ENCODE measurements at places on chromosomes 3 and 15.
A peak's percentile ranks its signal among the peaks of the same experiment; 100 is the strongest.

- no peak for DNase-seq
Observed at GRCh38 chr3:2526926-2527325, 428.3 kb downstream of the CNTN4 start.

DNA sequence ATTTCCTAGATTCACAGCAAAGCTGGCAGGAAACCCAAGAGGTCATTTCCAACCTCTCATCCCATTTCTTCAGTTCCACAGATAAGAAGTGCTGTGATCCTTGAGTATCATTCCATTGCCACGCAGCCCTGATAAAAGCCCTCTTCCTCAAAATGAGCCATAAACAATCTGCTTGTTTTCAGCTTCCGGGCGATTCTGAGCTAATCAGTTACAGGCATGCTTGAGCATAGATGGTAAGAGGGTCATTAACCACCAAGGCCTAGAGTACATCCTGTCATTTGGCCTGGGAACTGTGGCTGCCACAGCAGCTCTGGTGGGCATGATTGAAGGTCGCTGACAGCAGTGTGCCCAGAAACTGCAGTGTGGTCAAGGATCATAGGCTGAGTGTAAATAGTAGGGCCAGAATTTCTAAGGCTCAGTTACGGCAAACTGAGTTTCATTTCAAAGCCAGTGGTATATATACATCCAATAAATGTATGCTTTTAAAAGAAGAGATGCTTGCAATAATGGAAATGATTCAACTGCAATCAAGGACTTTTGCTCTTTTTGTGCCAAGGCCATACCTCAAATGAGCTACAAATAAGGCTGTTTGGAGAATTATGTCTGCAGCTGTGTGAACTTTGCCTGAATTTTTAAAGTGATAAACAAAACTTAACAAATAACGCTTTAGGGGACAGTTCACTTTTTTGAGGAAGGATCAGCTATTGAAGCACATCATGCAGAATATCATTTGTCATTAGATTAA lies 47.3 kb downstream of the P3H2 start:
- DNase-seq: no peak

DNA sequence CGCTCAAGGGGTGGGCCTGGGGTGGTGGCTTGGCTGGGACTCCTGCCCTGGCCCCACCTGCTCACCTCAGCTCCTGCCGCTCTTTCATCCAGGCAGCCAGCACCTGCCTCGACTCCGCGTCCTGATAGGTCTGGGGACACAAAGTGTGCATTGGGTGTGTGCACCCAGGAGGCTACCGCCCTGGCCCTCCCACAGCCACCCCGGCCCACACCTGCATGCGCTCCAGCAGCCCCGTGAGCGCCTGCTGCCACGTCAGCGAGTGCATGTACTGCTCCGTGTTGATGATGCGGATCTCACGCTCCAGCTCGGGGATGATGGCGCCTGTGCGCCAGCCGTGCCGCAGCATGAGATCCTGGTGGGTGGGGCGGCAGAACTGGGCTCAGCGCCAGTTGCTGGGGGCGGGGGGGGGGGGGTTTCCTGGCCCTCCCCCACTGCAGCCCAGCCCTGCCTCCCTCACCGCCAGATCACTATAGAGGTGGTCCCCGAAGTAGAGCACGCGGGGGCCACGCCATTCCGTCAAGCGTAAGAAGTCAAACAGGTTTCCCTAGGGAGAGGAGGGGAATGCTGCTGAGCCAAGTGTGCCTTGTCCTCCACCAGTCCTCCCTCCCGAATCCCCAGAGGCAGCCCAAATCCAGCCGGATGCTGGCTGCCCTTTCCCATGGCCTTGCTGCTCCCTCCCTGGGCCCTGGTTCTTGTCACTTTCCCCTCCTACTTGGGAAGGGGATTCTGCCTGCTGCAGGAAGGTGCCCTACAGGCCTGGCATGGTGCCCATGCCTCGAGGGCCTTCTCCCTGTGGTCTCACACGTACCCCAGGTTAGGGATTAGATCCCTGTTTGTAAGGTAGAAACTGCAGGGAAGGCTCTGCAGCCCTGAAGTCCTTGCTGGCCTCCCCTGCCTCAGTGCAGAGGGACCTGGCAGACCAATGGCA lies 8.6 kb downstream of the NT5DC2 start:
- DNase-seq: peak; percentile 26

- no peak for DNase-seq
Observed at GRCh38 chr15:94239474-94239873, 8.1 kb downstream of the MCTP2 start.

DNA sequence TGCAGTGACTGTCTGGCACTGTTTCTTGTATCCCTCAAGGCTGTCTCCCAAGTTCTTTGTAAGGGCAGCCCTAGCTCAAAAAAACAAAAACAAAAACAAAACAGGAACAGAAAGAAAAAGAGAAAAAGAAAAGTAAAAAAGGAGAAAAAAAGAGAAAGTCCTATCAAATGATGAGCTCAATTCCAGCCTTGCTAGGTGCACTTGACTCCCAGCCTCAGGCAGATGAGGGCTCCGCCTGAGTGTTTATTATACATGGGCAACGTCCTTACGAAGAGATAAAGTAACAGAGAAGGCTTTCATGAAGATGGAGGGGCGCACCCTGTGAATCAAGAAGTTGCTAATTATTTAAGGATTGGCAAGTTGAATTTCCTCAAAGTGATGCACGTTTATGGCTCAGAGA lies 175.3 kb downstream of the MEIS2 start:
- DNase-seq: no peak

GRCh38 chr3:133827136-133827535 lies 21.5 kb downstream of the SRPRB start:
- DNase-seq: no peak

- no peak for DNase-seq
Observed at GRCh38 chr3:168077091-168077490, 18.6 kb downstream of the GOLIM4 start.

GRCh38 chr15:75669879-75670212 lies 22.1 kb downstream of the SNX33 start:
- no peak for DNase-seq

DNA sequence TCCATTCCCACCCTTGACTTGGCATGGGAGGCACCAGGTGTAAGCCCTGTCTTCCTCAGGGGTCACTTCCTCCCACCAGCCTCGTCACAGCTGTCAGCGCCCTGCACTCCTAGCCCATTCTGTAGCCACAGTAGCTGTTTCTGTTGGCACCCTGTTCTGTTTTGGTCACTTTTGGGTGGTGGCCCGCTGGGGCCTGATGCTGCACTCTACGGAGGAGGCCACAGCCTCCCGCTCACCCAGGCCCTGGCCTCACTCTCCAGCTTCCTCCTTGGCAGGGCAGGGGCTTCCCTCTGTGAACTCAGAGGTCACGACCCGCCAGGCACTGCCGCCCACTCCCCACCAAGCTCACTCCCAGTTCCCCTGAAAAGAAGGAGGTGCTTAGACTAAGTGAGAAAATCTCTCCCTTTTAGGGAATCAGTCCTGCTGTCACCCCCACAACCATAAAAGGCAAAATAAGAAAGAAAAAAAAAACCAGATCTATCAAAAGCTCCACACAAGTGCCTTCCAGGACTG lies 68.4 kb downstream of the MGLL start:
- no peak for DNase-seq

GRCh38 chr15:68364028-68364659 lies 67.8 kb downstream of the ITGA11 start:
- DNase-seq: no peak

GRCh38 chr3:111521891-111522290 lies 20.1 kb upstream of the CD96 start:
- DNase-seq: no peak

DNA sequence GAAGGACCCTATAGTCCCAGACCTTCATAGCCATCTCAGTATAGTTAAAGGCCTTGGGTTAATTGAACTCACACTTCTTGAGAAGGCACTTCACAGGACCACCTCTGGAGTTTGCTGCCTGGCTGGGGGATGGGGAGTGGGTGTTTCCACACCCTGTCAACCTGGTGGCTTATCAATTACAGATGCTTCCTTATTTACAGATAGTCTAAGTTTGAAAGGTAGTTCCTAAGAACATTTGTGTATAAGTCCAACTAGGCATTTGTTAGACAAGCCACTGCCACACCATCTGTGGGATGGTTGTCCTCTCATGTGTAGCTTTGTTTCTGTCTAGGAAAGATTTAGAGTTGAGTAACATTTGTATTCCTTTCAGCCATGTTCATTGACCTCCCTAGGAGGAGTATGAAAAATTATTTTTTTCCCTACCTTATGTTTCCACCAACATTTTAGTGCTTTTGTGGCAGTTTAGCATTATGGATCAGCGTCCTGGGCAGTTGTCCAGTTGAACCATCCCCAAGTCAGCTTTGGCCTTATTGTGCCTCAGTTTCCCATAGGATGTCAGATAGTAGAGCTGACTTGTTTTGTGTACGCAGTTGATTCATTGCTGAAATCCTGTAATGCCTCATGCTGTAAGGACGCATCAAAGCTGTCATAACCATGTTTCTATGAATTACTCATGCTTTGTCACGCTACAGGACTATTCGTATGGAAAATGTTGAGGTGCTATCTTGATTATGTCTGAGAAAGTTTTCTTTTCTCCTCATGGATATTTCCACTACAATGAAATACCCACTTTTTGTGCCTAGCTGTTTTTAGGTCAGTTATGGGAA lies 21.2 kb upstream of the SIAH2 start:
- no peak for DNase-seq

DNA sequence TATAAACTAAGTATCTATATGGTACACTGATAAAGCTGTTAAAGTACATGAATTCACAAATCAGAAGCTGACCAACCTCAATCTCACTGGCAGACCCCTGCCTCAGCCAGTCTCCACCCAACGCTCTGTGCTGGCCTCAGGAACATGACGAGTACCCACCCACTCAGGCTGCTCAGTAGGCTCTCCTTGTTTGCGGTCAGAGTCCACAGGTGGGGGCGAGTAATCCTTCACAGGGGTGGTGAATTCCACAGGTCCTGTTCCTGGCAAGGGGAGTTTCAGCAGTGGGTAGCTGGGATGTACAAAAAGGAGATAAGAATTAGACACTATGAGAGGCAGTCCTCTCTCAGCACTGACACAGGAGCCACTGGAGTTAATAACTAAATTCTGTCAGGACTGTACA lies 40.9 kb downstream of the SCAP start:
- no peak for DNase-seq

- no peak for DNase-seq
Observed at GRCh38 chr15:89370120-89370977, 35.7 kb upstream of the POLG start.

GRCh38 chr15:25067725-25068309 lies 113.0 kb downstream of the SNRPN start:
- DNase-seq: no peak

DNA sequence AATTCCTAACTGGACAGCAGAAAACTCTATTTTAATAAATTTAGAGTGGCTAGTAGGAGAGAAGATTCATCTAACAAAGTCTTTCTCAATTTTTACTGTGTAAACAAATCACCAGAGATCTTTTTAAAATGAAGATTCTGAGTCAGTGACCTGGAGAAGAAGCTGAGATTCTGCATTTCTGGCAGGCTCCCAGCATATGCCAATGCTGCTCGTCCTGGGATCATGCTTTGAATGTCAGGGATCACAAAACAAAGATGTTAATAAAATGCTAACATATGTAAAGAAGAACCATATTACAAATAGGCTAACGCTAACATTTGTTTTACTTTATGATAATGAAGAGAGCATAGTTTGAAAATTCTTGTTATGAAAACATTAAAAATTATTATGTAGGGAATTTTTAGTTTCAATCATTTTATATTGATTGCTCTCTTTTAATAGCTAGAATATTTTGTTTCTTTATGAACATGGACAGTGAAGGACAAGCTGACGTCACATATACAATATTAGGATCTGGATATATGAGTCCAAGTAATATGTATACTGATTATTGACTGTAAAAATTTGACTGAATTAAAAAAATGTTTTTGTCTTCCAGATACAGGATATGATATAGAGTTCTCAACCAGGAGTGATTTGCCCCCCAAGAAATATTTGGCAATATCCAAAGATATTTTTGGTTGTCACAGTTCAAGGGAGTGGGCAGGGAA lies 160.8 kb upstream of the GPR149 start:
- no peak for DNase-seq

DNA sequence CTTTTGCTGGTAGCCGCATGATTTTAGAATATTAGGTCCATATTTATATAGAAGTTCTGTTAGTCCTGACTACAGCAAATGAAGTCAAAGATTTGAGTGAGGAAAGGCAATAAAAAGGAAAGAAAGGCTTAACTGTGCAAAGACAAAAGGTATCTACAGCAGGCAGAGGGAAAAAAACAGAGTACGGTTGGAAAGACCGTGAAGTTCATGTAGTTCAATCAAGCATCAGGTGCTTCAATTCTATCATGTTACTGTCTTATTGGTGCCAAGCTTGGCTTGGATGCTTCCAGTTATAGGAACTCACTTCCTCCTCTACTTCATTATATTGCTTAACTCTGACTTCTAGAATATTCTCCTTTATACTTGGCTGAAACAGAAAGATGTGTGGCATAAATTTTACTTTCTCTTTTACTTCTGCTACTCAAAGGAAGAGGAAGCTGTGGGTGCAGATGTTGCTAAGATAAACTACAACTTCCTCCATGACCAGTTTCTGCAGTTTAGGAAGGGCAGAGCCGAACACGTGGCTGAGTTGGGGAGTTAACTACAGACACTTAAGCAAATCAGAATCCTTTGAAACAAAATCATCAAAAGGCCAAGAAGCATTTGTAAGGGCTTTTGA lies 72.6 kb upstream of the ZBED2 start:
- no peak for DNase-seq

- DNase-seq: no peak
Observed at GRCh38 chr3:97430601-97431000, 334.0 kb upstream of the ARL6 start.

DNA sequence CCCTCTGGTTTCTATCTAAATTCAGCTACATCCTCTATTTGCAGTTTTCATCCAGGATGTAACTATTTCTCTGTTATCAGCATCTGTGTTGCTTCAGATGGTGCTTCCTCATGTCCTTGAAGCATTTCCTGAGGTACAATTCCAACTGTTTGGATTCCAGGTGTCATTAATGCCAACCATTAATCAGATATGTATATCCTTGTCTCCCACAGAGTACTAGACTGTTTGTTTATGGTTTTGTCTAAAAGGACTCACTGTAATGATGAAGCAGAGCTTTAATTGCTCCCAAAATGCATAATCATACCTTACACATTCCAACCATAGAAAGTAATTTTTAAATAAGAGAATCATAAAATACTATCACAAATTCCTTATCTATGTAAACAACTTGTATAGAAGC lies 288.5 kb upstream of the MME start:
- DNase-seq: no peak

DNA sequence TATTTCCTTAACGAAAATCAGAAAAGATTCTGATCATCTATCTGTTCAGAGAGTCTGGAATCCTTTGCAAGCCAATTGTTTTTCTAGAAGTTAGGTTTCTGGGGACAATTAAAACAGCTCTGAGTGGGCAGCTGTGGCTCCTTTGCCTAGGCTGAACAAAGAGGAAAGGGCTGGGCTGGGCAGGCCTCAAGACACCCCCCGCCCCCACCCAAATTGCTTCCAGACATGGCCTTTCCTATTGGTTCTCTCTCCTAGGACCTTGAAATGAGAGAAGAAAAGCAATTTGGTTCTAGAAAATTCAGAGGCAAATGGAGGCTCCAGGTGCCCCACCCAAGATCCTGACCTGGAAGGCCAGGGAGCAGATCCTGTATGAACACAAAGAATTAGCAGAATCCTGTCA lies 2.3 kb upstream of the ADPGK start:
- no peak for DNase-seq

- DNase-seq: no peak
Observed at GRCh38 chr15:27707257-27707656, 391.9 kb downstream of the OCA2 start.

- no peak for DNase-seq
Observed at GRCh38 chr3:25883492-25883891, 93.6 kb downstream of the OXSM start.

- no peak for DNase-seq
Observed at GRCh38 chr3:152524198-152525140, 255.7 kb downstream of the MBNL1 start.

- no peak for DNase-seq
Observed at GRCh38 chr3:121581691-121582090, 11.5 kb upstream of the FBXO40 start.
